Activated naive CD8-positive, alpha-beta T cell treated with anti-CD3 and anti-CD28 coated beads, Interleukin-2, amount 10 ng/mL, durations not matched to agents 7 days and 5 days (primary cell): ENCODE measurements at places on chromosomes 7 and 10.

DNA sequence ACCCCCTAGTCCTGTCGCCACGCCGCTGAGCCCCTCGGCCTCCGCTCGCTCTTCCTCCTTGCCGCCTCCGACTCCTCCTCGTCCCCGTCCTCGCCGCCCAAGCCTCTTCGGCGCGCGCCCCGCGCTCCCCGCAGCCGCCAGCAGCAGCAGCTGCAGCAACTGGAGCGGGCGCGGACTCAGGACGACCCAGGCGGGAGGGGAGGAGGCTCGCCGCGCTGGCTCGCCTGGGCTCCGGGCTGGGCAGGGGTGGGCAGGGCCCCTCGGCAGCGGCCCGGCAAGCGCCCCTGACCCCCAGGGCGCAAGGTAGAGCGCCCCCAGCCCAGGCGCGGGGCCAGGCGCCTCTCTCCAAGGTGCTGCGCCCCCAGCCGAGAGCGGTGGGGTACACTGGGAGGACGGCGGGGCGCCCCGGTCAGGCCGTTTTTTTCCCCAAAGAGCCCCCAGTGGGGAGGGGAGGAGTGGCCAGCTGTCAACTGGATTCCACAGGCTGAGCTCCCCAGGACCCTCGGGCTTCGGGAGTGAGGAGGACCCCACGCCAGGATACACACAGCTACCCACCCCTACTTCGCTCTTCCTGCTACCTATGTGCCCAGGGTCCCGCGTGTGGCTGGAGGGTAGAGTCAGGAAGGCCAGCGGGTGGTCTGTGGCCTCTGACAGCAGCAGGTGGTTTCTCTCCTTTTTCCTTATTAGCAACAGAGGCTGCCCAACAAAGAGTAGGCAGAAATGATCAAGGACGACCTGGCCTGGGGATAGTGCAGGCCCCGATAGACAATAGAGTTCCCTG lies 903 bp upstream of the KCNMA1 start:
- DNase-seq: peak; percentile 36

- no peak for DNase-seq
These were observed 78.8 kb downstream of the DNMBP start for GRCh38 chr10:99930731-99931550.

DNA sequence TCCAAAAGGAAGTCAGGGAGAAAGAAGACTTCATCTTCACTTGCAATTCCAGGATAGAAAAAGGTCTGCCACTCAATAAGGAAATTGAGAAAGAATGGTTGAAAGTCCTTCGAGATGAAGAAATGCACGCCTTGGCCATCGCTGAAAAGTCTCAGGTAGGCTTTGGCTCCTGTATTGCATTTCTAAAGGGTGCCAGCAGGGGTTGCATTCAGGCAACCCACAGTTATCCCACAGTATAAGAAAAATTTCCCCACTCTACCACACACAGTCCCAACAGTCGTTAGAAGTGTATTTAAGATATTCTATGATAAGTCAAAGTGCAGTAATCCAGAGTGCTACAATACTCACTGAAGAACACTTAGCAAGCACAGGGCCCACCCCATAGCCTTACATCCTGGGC lies 93.4 kb upstream of the FGL2 start:
- DNase-seq: no peak

DNA sequence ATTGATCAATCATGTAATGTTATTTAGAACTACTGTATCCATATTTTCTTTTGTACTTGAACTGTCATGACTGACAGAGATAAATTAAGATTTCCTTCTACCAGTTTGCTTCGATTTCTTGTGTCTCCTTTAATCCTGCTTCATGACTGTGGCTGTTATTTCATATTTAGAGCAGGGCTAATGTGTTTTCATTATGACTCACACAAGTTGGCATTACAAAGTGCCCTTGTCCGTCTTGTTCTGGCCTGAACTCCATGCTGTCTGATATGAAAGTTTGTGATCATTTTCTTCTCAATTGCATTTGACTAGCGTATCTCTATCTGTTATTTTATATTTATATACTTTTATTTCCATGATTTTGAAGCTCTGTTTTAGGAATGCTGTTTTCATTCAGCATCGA lies 344.1 kb upstream of the PRKCQ start:
- DNase-seq: no peak

DNA sequence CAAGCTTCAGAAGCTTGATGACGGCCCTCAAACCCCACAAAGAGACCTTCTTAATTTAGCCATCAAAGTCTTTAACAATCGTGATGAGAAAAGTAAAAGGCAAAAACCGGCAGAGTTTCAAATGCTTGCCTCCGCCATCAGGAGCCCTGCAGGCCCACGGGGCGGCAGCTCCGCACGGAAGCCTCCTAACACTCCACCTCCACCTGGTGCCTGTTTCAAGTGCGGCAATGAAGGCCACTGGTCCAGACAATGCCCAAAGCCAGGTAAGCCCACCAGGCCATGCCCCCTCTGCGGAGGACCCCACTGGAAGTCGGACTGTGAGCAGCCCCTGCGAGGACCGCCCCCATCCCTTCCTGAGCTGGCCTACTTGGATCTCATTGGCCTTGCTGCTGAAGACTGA lies 43.6 kb downstream of the CBX3 start:
- DNase-seq: no peak

DNA sequence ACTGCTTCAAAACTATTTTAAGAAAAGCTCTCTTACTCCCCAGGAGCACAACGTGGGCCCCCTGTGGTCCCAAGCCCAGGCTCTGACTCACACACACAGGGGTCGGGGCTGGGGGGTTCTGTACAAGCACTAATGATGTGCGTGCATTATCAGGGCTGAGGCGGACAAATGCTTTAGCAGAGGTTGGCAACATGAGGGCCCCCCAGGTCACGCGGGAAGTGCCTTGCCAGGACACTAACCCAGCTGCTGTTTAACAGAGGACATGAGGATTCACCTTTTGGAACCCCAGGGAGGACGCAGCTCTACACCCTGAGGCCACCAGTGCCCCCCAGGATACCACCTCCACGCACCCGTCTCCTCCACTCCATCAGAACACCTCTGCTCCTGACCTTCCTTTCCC lies 342.8 kb downstream of the DNAJB6 start:
- DNase-seq: no peak

DNA sequence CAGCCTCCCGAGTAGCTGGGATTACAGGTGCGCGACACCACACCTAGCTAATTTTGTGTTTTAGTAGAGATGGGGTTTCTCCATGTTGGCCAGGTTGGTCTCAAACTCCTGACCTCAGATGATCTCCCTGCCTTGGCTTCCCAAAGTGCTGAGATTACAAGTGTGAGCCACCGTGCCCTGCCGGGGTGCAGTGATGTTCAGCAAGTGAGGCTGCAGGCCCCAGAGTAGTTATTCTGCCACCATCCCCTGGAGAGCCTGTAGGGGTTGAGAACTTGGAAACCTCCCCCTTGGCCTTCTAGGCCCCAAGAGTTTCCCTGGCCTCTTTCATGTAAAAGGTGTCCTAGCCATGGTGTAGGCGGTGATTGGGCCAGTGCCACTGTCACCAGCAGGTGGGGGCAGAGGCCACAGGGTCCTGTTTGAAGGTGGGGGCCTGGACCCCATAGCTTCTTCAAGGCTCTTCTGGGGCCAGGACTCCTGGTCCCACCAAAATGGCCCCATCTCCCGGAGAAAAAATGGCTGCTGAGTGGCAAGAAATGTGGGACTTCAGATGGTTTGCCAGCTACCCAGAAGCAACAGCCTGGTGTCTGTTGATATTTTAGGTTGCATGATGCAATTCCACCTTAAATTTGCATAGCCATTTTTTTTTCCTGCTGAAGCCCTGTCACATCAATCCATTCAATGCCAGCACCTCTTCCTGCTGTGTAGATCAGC lies 25.5 kb upstream of the INMT start:
- peak; percentile 62 for DNase-seq

DNA sequence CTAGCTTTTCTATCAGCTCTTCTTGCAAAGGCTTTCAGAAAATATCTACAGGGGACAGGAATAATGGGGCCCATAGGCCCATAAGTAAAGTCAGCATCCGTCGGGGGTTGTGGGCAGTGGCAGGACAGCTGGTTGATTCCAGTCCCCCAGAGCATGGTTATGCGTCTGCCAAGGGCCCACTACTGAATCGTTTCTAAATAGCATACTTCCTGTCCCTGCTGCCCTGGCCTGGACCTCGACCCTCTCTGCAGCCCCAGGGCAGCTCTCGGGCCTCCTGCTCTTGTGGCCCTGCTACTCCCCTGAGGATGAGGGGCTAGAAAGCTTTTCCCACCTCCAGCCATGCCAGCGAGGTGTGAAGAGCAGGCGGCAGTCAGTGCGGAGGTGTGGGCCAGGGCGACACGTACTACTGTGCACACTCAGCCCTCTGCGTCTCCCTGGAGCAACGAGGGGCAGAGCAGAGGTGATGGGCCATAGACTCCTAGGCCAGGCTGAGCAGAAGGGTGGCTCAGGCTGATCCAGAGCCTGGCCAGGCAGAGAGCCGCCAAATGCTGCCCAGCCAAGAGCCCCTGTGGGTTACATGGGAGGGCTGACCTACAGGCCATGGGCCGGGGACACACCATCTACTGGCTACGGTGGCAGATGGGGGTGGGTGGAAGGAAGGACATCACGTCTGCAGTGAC lies 4.7 kb upstream of the OPN4 start:
- DNase-seq: no peak

- no peak for DNase-seq
These were observed 85.7 kb upstream of the NMT2 start for GRCh38 chr10:15253951-15254807.

GRCh38 chr7:86918245-86918644 lies 141.2 kb downstream of the ELAPOR2 start:
- DNase-seq: no peak

DNA sequence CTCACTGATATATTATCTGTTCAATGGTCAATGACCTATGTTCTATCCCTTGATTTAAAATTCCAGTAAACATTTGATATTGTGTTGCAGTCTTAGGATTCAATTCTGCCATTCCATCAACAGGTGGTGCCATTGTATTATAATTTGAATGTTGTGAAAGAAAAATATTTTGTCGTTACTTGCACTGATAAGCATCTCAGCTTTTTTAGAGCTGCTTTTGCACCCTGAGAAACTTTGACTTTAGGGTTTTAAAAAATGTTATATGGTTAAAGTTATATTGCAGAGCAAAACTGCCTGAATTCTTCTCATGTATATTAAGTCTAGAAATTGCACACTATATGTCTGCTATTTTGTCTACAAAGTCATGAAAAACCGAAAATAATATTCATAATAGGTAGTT lies 18.8 kb upstream of the MINDY3 start:
- DNase-seq: no peak

DNA sequence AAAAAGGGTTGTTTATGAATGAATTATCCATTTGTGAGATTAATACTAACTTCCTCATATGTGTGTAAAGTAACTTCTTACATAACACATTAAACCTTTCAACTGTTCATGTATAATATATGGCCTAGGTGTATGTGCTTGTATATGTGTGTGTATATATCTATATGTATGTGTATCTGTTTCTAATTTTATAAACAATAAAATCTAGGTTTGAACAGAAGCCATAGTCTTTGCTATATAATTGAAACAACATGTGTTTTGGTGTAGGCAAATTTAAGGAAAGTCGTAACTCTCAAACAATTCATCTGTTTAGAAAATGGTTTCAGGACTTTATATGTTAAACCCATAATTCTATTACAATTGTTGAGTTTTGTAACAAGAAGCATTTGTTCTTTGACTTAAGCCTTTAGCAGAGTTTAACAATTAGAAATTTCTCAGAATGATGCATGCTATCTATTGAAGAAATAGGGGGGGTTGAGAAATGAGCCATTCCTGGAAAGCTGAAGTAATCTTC lies 103.3 kb downstream of the BBS9 start:
- no peak for DNase-seq

GRCh38 chr10:78944723-78945312 lies 123.9 kb upstream of the ZMIZ1 start:
- DNase-seq: no peak

GRCh38 chr7:129741743-129742213 lies 130.3 kb downstream of the NRF1 start:
- no peak for DNase-seq

- no peak for DNase-seq
These were observed 168.8 kb downstream of the DNAJB6 start for GRCh38 chr7:157505646-157506045.

DNA sequence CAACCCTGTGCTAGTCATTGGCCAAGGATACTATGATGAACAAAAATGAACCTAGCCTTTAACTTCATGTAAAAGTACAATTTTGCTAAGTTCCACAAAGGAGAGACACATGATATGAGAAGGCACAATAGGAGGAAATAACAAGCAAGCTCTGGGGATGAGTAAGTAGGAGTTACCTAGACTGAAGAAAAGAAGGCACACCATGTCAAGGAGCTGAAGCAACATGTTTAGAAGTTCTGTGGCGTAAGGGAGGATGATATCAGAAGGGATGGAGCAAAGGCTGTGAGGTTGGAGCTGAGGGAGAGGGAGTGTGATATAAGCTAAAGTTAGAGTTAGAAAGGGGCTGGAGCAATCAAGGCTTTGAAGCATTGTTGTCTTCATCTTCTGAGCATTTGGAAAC lies 25.6 kb downstream of the KIFBP start:
- DNase-seq: no peak

GRCh38 chr10:123555616-123556015 lies 110.5 kb upstream of the GPR26 start:
- no peak for DNase-seq

DNA sequence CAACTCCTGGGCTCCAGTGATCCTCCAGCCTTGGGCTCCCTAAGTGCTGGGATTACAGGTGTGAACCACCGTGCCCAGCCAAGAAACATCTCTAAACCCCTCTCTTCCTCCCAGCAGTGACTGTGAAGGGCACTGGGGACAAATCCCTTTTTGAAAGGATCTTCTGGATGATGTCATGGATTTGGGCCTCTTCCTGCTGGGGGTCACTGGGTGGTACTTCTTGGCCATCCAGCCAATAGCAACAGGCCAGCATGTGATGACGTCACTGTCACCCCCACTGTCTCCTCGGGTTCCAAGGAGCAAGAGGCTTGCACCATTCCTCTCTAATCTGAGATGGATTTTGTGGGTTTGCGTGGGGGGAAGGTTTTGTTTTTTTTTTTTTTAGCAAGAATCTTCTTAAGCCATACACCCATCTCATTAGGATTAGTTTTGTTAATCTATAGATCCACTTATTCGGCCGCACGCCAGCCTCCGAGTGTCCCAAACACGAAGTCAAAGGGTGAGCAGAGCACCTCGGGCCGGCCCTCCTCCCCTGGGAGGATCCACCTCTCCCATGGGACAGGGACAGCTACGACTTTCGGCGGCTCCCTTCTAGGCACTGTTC lies 29.4 kb upstream of the TNRC18 start:
- DNase-seq: no peak

- DNase-seq: no peak
These were observed 231.9 kb upstream of the GRM3 start for GRCh38 chr7:86411814-86412213.
